ENCODE measurements at places on chromosomes 4 and X.

DNA sequence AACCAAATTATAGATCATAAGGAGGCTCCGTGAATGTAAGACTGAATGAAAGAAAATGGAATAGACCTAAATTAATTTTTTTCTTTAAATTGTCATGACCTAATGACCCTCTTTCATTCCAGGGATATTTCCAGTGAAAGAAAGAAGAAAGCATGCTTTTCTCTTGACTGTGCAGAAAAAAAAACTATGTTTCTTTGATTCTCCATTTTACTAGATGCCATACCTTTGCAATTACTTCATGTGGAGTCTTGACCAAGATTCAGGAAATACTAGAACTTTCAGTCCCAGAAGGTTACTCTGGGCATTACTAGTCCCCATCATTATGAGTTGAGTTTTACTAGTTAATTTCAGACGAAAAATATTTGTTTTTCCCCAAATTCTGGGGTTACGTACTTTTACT lies 6.4 kb upstream of the COMMD8 start:
- DNase-seq, result no peak

DNA sequence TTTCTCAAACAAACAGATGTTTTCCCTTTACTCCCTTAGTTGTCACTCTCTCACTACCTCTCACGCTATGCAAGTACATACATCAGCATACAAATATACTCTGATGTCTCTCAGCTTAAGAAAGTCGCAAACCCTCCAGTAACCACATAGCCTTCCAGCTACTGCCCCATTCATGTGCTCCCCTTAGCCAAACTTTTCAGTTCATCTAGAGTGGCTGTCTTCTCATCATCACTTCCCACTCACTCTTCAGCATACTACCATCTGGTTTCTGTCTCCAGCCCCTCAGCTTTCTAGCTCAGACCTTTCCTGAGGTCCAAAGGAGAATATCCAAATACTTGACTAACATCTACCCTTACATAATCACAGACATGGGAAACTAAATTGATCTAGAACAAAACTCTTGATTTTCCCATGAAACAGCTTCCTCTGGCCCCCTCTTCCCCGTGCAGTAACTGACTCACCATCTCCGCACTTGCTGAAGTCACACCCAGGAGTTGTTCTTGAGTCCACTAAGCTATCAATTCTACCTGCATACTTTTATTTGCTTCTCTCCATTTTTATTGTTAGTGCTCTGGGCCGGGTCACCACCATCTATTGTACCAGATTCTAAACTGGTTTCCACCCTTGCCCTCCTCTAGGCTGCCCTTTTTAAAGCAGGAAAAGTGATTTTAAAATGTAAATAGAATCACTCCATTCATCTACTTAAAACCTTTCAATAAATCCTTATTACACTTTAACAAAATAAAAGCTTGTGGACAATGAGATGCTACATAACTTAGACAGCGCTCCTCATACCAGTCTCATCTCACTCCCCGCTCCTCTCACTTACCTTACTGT lies 57.2 kb downstream of the CASP6 start:
- no peak for DNase-seq

- DNase-seq, result no peak
Observed at GRCh38 chr4:116400480-116400879, 684.9 kb downstream of the TRAM1L1 start.

- no peak for DNase-seq
Observed at GRCh38 chr4:108350332-108350731, 181.6 kb upstream of the LEF1 start.

GRCh38 chr4:74490736-74491135 lies 45.8 kb downstream of the AREG start:
- DNase-seq, result no peak

DNA sequence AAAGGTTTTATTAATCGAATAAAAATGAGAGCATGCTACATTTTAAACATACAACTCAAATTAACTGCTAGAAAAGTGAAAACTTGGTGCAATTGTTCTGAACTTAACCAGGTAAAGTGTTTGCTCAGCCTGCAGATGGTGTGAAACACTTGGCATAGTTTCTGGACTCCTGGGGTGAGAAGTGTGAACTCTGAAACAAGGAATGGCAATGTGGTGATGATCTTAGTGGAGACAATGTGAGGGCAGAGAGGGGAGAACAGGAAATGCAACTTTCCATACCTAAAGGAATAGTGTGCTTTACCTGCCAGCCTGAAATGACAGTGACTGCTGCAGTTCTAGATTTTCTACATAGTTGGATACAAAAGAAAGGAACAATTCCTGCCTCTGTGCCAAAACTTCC lies 57.4 kb downstream of the CCSER1 start:
- no peak for DNase-seq

GRCh38 chr4:35038845-35039244 lies 1205.5 kb downstream of the ARAP2 start:
- DNase-seq, result no peak

- DNase-seq, result no peak
Observed at GRCh38 chrX:39144956-39145355, 343.7 kb downstream of the MID1IP1 start.

DNA sequence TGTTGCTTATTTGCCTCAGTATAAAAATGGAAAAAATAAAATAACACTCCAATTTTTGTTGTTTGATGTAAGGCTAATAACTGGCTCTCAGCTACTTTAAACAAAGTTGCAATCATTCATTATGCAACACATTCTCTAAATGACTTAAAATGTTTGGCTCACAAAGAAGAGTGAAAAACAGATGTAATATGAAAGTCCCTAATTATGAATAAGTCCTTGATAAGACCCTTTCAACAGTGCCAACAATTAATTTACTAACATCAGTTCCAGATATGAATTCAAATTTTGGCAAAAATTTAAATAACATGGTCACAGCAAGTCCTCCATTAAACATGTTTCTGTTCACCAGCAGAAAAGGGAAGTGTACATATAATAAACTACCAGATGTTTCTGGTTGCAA lies 69.8 kb downstream of the PAPSS1 start:
- no peak for DNase-seq

DNA sequence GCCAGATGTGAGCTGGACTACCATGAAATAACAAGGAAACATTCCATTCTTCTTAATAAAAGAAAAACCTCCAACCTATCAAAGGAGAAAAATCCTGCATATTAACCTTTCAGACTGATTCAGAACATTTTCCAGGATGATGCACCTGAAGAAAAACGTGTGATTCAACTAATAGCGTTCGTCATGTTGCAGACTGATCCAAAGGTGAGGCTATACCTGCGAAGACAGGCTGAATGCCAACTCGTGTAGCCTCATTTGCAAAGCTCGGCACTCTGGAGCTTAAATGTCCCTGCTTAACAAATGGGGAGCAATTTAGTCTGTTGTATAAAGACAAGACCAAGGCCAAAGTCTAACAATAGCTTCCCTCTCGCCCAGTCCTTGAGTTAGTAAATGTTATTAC lies 172.0 kb upstream of the NOCT start:
- DNase-seq, result no peak

DNA sequence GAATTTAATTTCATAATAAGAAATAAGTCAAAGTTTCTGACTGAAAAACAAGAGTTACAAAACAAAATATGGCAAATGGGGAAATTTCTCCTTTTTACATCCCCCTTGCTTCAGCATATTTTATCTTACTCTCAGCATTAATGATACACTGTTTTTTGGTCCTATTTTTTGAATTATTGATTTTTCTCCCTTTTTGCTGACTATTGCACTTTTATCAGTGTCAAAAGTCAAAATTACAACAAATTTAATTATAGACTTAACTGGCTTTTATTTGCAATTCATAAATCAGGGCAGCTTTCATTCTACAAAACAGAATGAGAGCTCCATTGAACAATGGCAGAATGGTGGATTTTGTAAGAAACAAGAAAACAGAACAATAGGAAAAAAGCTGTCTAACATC lies 901.9 kb downstream of the FAT4 start:
- DNase-seq, result no peak

- DNase-seq, result no peak
Observed at GRCh38 chr4:59685626-59686025, 1514.5 kb upstream of the ADGRL3 start.

DNA sequence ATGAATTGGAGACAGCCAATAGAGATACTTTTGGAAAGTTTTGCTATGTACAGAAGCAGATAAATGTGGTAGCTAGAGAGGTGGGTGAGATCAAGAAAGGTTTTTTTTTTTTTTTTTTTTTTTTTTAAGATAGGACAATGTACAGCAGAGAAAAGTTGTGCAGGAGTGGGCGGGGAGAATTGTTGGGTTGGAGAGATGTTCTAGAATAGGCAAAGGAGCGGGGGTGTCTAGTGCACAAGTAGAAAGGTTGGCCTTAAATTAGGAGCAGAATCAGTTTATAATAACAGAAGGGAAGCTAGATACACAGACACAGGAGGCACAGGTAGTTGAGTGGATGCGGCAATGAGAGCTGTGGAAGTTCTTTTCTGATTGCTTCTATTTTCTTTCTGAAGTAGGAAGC lies 66.2 kb upstream of the PGK1 start:
- no peak for DNase-seq

DNA sequence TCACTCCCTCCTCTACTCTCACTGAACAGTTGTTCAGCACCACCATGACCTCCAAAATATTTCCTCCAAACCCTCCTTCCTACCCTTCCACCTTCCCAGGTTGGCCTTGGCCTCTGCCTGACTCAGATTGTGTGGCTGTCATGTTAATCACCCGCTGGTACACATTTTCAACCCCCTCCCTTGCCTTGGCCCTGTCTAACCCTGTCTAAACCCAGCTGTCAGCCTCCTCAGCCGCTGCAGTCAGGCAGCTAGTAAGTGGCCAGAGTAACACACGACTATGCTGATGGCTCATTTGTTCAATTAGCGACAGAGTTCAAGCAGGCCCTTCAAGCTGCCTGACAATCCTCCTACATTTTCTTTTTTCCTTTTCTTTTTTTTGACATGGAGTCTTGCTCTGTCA lies 18.0 kb downstream of the ING2 start:
- no peak for DNase-seq

DNA sequence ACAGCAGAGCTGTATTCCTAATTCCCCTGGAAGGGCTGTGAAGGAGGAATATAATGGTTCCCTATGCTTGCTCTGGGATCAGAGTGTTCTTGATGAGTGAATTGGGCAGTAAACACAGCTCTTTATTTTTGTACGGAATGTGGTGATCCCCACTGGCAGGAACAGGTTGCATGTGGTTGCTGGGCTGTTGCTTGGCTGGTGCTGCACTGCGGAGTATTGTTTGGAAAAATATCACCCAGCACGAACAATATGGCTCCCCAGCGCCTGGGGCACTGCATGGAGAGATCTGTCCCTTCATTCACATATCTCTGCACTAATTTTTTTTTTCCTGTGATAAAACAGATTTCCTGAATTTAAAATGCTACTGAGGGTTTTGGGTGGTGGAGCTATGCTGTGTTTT lies 119.7 kb downstream of the MGST2 start:
- DNase-seq, result no peak

DNA sequence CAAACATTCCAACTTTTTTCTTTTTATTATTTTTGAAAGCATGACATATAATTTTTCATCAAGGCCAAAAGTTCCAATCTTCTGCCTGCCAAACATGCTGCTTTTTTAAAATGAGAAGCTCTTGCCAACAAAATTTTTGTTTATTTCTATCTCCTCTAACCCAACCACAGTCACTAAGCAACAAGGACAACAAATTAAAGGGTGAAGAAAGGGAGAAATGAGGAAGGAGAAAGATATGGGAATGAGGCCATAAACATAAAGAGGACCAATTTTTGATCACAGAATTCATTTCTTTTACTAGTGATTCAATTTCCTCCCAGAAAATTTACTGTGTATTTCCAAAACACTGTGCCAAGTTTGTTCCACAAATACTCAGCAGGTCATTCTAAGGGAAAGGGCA lies 537.0 kb upstream of the DIAPH2 start:
- DNase-seq, result no peak

- no peak for DNase-seq
Observed at GRCh38 chr4:40963897-40964478, 214.2 kb downstream of the NSUN7 start.

- DNase-seq, result no peak
Observed at GRCh38 chr4:166700592-166700991, 533.7 kb downstream of the SPOCK3 start.

GRCh38 chr4:175935016-175935661 lies 123.1 kb upstream of the GPM6A start:
- DNase-seq, result no peak

DNA sequence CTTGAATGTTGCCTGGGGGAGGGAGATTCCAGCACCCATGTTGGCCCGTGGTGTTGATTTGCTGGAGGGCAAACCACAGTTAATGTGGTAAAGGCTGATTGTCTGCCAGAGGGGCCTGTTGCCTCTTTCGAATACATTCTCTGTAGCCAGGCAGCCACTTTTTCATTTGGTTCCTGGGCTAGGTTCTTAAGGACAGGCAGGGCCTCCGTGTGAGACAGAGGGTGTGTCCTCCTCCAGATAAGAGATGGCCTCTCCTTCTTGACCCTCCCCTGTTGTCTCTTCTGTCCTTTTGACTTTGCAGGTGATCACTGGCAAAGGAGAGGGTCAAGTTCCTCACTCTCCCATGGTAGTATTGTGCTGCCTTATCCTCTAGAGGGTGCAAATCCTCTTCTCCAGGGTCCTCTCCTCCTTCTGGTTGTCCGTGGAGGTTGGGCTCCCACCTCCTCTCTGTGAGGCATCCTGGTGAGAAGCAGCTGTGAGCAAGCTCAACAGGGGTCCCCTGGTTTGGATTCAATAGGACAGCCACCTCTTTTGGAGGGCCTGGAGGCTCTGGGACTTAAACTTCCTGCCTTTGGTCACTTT lies 44.9 kb downstream of the ZNF182 start:
- no peak for DNase-seq

- no peak for DNase-seq
Observed at GRCh38 chrX:66200050-66200664, 36.1 kb downstream of the HEPH start.

DNA sequence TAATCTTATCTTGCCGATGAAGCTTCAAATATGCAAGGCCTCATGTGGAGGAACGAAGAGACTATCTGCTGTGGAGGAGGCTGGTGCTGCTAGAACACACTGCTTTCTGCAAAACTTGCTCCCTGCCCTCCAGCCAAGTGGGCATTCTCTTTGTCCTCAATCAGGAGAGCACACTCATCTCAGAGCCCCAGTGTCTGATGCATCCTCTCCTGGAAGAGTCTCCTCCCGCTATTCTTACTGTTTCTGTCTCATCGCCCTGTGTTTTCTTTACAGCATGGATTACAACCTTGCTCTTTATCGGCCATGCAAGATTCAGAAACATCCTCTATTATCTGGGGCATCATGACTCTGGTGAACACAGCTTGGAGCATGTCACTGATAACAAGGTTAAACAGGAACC lies 68.2 kb upstream of the MTNR1A start:
- no peak for DNase-seq

DNA sequence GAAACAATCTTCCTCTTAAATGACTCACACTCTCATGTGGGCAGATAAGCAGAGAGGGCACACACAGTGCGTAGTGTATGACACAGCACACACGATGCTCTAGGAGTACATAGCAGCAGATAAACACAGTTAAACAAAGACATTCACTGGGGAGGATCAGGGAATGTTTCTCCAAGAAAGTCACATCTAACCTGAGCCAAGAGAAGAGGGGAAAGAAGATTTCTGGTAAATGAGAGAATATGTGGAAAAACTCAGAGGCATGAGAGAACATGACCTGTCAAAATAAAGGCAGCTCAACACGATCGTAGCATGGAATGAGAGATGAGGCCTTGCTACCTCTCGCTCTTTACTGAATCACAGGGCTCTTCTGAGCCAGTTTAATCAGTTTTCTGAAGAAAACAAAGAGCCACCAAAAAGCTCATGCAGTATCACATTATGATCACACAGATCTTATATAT lies 251.0 kb downstream of the ANK2 start:
- DNase-seq, result peak; percentile 7

- DNase-seq, result no peak
Observed at GRCh38 chr4:87716371-87717265, 66.5 kb downstream of the DMP1 start.

- DNase-seq, result peak; percentile 84
Observed at GRCh38 chrX:131792356-131792749, 230.7 kb upstream of the STK26 start.
